ENCODE measurements at places on chromosomes 7 and 10.

DNA sequence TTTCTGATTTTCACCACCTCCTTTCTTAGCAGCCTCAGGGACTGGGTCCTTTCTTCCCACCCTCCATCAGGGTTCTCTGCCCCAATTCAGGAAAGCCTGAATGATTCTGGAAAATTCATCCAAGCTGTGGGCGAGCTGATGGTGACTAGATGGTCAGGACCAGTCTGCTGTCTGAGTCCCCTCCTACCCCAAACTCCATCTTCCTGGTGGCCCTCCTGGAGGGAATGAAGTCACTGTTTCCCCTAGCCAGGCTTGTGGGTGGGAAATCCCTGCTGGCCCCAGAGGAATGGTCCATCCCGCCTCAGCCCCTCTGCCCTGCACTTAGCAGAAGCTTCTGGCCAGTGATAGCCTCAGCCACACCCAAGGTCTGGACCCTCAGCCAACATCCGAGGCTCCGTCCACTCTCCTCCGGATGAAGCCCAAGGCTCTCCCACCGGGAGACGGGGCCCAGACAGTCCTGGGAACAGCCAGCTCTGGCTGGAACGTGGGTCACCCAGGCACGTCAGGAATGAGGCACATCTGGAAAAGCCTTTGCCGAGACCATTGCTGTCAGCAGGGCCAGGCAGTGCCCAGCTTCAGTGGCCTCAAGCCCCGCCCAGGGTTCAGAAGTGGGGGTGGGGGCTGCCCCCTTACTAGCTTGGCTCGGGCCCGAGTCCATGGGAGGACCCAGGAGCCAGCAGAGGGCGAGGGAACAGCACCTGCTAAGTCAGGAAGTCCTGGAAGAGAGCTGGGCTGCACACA, 4.0 kb upstream of the AQP1 start:
- no peak for DNase-seq

DNA sequence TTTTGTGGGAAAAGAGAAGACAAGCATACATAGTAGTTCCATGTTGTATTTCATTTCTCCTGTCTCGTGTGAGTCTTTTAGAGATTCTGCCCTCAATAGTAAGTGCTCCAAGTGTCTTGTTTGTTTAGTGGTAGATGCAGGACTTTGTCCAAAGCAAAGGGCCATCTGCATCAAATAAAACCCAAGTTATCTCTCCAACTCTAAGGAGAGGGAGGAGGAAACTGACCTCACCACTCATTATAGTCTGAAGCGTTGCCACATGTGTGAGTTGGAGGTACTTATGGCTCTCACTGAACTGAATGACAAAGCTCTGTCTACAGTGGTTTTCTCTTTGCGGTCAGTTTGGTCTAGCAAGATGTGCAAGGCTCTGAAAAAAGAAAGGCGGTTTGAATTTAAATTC, 272.6 kb downstream of the DOCK4 start:
- no peak for DNase-seq

GRCh38 chr10:69425511-69426298, 9.0 kb upstream of the TACR2 start:
- no peak for DNase-seq

DNA sequence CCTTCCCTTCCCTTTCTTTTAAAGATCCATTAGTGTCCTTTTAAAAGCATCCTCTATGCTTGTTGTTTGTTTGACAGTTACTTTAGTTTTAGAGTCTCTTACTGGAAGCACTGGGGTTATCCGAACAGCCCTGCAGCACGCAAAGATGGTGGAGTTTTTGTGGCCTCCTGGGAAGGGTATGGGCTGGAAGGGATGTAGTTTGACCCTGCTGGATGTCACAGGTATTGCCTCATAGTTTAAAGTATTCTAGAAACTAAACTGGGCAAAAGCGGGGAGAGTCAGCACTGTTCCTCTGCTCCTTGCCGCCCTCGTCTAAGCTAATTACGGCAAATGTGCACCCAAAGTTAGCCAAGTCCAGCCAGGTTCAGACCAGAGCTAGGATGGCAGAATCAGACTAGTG, 35.8 kb upstream of the GNAI1 start:
- DNase-seq, result no peak

GRCh38 chr7:111364413-111364812, 197.9 kb downstream of the IMMP2L start:
- no peak for DNase-seq

GRCh38 chr7:91293840-91294239, 29.6 kb downstream of the FZD1 start:
- no peak for DNase-seq

DNA sequence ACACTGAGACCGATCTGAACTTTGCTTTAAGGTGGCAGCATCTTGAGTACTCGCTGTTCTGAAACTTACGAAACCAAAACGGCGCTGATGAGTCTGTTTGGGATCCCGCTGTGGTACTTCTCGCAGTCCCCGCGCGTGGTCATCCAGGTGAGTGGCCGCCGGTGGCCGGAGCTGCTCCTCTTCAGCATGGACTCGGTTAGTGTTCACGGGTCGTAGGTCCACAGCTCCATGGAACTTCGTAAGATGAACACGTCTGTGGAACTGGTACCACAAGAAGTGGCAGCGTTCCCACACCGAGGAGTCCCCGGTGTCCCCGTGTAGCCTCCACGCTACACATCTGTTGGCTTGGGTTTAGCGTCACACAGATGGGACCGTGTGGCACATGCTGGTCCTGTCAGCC, 10.4 kb upstream of the GET4 start:
- DNase-seq, result no peak

DNA sequence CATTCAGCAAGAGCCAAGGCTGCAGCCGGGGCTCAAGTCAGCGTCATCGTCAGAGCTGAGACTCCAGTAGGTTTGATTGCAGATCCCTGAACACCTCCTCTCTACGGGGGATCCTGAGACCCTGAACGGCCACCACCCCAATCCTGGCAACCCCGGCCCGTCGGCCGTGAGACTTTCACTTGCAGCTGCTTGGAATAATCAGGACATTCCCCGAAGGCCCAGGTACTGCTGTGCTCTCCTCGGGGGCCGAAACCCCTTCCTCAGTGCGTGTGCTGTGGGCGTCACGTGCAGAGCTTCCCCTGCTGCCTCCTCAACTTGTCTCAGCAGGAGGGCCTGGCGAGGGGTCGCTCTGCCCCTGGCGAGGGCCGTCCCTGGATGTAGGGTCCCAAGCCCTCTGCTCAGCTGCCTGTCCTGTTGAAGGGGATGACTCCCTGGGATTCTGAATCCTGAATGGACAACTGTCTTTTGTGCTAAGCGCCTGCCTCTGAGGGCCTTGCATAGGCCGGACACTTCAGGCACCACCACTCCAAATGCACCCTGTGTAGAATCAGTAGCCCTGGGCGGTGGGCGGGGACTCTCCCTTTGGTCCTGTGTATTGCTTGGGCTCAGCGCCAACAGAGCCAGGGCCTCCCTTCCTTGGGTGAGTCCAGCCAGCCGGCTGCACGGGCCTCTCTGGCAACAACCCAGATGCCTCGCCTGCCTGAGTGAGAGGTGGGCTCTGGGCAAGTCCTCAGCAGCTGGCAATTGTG, 63.8 kb upstream of the EBF3 start:
- peak; percentile 48 for DNase-seq

DNA sequence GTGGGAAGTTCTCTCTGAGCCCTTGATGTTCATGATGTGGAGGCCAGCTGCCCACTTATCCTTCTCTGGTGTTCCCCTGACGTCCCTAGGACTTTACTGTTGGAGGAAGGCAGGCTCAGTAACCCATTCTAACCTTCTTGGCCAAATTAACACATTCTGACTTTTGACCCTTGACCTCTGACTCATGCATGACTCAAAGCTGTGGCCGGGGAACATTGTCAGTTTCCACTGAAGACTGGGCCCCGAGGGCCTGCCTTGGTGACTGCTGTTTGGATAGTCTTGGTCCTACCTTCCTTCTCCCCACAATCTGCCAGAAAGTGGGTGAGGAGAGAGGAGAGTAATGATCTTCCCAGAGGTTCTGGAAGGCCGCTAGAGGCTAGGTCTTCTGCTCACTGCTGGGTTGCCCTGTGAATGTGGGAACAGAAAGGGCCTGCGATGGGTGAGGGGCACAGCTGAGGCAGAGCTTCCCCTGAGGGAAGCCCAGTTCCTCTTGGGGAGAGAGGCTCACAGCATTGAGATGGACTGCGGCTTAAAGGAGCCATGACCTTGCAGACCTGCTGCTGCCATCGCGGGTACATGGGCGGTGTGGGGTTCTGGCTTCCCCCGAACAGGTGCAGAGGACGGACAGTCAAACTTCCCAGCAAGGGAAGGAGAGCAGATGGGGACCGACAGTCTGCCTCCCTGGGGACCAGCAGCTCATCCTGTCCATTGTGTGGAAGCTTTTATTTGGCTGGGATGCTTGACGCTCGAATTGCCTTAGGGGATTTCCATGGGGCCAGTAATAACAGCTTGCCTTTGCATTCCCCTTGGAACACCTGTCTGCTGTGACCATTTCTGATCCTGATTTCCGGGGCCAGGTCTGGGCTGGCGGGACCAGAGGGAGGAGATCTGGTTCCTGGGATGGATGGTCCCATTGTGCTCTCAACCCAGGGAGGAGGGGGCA, 43.8 kb downstream of the ADAMTS14 start:
- DNase-seq, result peak; percentile 10

DNA sequence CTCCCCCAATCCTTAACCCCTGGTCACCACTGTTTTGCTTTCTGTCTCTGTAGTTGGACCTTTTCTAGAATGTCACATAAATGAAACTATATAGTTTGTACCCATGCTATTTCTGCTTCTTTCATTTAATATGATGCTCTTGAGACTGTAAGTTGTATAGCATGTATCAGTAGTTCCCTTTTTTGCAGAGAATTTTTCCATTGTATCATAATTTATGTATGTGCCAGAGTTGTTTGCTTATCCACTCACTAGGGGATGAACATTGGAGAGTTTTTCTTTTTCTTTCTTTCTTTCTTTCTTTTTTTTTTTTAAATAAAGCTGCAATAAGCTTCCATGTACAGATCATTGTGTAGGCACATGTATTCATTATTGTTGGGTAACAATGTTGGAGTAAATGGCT, 544.8 kb downstream of the CNTNAP2 start:
- no peak for DNase-seq

- no peak for DNase-seq
These were observed 101.1 kb downstream of the BTAF1 start for GRCh38 chr10:92024700-92025099.

GRCh38 chr10:46253076-46254006, 33.5 kb upstream of the ANTXRL start:
- no peak for DNase-seq

- DNase-seq, result no peak
These were observed 105.1 kb downstream of the C10orf90 start for GRCh38 chr10:126565441-126565840.

GRCh38 chr10:114508376-114508775, 104.1 kb upstream of the AFAP1L2 start:
- no peak for DNase-seq

GRCh38 chr7:90982228-90982627, 282.0 kb upstream of the FZD1 start:
- DNase-seq, result no peak

DNA sequence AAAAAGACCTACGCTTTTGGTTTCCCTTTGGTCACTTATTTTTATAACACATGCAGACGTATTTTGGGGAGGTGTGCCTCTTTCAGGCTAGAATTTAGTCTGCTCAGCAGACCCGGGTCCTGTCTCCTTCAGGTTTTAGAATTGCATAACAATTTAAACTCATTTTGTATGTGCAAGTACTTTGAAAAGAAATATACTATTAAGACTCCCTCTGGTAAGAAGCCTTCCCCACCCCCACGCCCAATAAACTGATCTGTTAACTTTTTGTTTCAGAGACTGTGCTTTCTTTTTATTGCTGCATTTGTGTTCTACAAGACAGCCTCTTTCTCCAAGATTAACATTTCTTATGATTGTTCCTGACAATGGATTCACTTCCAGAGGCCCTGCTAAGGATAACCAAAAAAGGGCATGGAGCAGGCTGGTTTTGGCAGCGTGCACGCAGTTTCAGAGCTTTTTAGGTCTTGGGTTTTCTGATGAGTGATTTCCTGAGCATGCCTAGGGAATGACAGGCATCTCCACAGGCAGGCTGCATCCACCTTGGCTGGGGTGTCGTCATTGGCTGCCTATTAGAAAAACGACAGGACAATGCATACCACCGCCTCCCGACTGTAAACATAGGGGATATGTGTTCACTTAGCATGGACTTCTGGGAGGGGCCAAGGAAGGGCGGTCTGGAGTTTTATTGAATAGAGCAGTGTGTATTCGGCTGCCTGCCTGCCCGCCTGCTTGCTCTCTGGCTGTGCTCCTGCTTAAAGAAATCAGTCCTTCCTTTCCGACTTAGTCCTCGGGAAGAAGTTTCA, at the start of gene CALD1:
CALD1 (plus strand) TSS at position 694 of the 800 bp plus-strand sequence. CDS start 88,100 bp downstream, outside the sequence.
- DNase-seq, result peak; percentile 94

- DNase-seq, result no peak
These were observed 20.7 kb downstream of the MET start for GRCh38 chr7:116692401-116693308.

GRCh38 chr7:4255336-4255735, 426.8 kb upstream of the FOXK1 start:
- DNase-seq, result no peak
